LoVo (cell line): ENCODE measurements at places on chromosomes 3 and 15.

- DNase-seq = no peak
These were observed 4.6 kb downstream of the MAP2K5 start for GRCh38 chr15:67547064-67547463.

DNA sequence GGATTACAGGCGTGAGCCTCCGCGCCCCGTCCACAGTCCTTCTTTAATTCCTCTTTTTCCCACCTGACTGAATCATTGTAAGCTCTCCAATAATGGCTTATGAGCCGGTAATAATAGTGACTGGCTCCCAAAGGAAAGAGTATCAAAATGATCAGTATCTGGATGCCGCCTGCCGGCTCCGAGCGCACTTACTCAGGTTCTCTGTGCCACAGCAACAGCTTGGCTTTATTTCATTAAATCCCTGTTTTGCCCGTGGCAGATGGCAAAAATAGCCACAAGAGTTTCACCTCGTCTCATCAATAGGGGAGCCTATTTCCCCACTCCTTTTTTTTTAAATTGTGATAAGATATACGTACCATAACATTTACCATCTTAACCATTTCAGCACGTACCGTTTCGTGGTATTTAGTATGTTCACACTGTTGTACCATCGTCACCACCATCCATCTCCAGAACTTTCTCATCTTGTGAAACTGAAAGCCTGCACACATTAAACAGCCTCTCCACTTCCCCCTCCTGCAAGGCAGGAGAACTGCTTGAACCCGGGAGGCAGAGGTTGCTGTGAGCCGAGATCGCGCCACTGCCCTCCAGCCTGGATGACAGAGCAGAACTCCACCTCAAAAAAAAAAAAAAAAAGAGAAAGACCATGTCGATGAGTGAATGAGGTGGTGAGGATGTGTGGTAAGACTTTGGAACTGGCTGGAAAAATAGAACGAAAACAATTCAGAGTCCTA lies 80.7 kb upstream of the DLG1 start:
- DNase-seq = no peak

DNA sequence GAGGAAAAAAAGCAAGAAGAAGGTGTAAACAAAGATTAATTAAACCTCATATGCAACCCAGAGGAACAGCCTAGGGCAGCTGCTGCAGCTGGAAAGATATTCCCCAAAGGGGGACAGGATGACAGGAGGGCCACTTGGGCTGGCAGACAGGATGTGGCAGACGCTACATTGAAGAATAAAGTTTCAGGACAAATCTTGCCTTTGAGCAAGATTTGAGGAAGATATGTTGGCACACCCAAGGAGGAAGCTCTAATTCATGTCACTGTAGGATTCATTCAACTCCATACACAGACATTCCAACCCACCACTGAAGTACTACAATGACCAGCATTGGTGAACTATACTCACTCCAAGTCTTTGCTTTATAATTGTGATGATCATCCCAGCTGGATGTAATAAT lies 504.0 kb downstream of the SHQ1 start:
- no peak for DNase-seq

DNA sequence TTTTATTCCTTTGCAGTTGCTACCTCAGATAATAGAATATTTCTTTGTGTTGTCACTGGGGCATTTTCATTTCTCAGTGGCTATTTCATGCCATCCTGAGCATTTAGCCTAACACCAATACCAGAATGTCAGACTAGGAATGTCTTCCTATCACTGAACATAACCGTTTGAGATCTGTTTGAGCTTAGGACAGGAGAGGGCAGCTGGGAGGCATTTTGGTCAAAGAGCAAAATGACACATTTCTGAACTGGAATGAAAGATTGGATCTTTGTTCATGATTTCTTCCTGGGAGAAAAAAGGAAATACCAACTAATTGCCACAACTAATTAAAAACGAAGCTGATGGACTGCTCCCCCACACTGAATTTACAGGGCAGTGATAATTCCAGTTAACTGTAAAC lies 921.3 kb upstream of the NR2F2 start:
- no peak for DNase-seq

GRCh38 chr3:48507256-48508061 lies 3.5 kb upstream of the SHISA5 start:
- DNase-seq = peak; percentile 68

DNA sequence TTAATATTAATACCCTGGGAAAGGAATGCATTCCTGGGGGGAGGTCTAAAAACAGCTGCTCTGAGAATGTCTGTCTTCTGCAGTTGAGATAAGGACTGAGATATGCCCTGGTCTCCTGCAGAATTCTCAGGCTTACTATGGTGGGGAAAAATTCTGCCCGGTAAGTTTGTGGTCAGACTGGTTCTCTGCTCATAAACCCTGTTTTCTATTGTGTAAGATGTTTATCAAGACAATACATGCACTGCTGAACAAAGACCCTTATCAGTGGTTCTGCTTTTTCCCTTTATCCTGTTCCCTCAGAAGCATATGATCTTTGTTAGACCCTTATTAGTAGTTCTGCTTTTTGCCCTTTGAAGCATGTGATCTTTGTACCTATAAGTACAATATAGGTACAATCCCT lies 494.6 kb downstream of the CNTN6 start:
- DNase-seq = no peak

DNA sequence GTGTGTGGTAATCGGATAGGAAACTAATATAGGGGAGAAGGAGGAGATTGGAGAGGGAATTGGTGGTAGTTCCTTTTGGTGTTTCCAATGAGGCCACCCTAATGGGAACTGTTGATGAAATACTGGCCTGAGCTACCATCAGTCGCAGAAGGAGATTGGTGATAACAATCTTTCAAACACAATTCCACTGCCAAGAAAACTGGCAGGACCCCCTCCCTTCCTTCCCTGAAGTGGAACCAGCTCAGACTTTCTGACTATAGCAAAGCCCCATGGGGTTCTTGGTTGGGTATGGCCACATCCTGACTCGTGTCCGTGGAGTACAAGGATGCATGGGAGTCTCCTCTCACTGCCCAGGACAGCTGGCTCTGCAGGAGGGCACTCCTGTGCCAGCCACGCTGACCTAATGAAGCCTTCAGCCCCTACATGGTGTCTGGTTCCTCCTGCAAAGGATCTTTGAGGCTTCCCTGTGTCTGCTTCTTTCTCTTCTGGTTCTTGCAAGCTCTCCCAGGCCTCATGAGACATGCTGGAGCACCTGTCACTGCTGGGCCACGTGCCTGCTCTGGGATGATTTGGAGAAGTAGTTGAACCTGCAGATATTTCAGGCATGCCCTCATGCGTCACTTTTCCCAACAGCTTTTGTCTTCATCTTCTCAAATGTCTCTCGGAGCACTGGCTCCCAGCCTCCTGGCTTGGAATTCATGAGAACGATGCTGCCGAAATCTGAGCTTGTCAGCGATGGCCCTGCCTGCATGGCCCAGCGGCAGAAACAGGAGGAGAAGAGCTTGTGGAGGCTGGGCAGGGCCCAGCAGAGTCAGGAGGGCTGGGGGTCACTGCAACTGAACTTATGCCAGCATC lies 90.0 kb upstream of the ADPGK start:
- no peak for DNase-seq

DNA sequence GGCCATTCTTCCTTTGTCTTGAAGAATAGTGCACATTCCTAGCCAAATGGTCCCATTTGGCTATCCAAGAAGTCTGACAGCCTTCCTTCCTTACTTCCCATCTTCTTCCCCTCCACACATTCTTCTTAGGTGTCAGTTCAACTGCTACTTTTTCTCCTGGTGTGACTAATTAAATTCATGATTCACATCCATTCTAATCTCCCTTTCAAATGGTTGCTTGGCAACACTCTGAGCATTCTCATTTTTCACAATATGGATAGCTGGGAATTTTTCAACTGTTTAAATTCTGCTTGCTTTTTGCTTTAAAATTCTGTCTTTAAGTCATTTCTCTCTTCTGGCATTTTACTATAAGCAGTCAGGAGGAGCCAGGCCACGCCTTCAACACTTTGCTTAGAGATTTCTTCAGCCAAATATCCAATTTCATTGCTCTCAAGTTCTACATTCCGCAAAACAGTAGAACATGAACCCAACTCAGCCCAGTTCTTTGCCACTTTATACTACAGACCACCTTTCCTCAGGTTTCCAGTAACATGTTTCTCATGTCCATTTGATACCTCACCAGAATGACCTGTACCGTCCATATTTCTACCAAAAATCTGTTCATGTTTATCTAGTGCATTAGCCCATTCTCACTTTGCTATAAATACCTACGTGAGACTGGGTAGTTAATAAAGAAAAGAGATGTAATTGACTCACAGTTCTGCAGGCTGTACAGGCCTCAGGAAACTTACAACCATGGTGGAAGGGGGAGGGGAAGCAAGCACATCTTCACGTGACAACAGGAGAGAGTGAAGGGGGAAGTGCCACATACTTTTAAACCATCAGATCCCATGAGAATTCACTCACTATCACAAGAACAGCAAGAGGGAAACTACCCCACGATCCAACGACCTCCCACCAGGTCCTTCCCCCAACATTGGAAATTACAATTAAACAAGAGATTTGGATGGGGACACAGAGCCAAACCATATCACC lies 31.9 kb upstream of the MCF2L2 start:
- no peak for DNase-seq

DNA sequence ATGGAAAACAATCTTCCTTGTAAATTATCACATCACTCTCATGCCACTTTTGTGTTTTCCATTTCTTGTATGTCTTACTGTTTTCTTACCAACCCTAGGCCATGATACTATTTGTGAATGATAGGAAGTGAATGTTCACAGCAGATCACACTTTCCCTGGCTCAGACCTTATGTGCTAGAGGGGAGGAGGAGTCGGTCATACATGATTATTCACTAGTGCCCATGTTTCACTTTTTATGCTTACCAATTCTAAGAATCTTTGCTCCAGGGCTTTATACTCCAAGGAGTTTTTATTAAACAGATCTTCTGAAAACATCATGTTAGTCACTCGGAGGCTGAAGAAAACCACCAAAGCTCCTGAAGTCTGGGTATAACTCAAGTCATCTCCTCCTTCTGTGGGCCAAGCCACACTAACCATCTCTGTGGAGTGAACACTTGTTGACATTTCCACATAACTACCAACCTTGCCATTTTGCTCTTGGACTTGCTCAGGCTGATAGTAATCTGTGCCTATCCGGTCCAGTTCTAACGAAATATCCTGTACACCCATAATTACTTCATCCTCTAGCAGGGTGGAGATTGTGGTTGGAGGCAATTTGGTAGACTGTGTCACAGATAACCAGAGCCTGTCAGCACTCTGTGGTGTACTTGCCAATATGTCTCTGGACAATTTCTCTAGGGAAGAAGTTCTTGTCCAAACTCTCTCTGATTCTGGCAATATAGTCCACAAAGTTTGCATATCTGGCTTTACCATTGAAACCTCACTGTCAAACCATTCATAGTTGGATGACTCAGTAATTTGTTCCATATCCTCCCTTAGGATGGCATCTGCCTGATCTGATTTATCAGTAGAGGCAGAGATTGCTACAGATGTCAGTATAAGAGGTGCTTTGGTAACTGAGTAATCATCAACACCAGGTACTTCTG lies 76.8 kb downstream of the IMPG2 start:
- DNase-seq = no peak

GRCh38 chr3:183427876-183428446 lies 458 bp downstream of the MCF2L2 start:
- DNase-seq = peak; percentile 40

DNA sequence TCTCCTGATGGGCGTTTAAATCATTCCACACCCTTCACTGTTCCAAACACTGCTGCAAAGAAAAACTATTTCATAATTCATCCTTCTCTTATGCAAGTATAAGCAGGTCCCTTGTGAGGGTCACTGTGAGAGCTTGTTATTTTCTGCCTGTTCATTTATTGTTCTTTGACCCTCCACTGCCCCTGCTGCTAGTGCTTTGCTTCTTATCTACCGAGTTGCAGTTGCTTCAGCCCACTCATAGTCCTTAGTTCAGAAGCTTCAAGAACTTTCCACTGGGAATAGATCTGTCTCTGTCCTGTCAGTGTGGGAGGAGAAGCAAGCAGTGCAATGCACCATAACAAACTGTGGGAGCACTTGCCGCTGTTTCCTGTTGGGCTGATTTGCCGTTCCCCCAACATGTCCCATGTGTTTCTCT lies 39.8 kb downstream of the RIOX2 start:
- DNase-seq = no peak

GRCh38 chr3:127105587-127105986 lies 87.3 kb upstream of the PRR23E start:
- no peak for DNase-seq

- DNase-seq = no peak
These were observed 32.0 kb downstream of the PLOD2 start for GRCh38 chr3:146128939-146129338.

GRCh38 chr3:60160822-60161748 lies 1090.2 kb downstream of the FHIT start:
- DNase-seq = no peak

DNA sequence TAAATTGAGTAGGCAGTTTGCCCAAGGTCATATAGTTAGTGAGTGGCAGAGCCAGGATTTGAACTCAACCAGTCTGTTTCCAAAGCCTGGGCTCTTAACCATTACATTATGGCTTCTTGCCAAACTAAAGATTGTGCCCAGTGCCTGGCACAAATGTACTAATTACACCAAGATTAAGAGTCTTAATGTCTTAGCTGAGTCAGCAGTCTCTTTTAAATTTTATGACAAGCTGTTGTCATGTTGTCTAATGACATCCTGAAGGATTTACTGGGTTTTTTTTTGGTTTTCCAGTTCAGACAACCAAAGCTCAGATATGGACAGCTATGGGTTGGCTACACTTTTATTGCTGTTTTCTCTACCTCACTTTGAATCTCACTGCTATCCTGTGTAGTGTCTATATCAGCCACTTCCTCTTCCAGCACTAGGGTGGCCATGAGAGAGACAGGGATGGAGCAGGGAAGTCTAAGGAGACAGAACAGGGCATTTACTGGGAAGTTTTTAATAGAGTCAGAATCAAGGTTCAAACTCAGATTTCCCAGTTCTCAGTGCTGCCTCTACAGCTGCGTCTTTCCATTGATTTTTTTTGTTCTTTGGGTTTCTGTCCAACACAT lies 10.5 kb downstream of the FBXL2 start:
- DNase-seq = no peak

- no peak for DNase-seq
These were observed 96.5 kb upstream of the MYO5C start for GRCh38 chr15:52392008-52392687.

DNA sequence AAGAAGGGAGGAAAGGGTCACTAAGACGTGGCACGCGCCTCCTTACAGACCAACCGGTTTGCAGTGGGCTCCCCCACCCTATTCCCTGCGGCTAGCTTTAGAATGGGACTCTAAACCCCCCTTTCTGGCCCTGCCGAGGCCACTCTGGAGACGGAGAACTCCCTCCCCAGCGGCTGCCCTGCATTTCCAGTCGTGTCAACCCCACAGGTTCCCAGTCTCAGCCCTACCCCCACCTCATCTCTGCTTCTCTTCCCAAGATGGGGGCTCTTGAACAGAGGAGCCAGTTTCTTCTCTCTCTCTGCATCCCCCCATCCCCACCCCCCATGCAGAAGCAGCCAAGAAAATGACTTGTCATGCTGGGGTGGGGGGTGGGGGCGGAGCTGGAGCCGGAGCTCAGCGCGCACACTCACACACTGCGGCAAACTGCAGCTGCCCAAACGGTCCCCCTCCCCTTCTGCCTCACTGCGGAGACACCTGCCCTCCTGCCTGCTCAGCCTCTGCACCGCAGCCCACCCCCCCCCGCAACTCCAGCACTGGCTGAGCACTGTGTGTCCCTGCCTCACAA lies 871 bp downstream of the MAP1A start:
- no peak for DNase-seq
